CD4-positive, alpha-beta T cell treated with Interleukin-6 for 4 hours (primary cell): ENCODE measurements at places on chromosomes 5 and 9.

- DNase-seq: no peak
Measured at GRCh38 chr9:99881769-99882168, 24.7 kb upstream of the STX17 start.

- DNase-seq: no peak
Measured at GRCh38 chr9:28848671-28849070, 1275.4 kb upstream of the C9orf72 start.

GRCh38 chr9:108286638-108287206 lies 569.1 kb downstream of the ACTL7B start:
- DNase-seq: no peak

DNA sequence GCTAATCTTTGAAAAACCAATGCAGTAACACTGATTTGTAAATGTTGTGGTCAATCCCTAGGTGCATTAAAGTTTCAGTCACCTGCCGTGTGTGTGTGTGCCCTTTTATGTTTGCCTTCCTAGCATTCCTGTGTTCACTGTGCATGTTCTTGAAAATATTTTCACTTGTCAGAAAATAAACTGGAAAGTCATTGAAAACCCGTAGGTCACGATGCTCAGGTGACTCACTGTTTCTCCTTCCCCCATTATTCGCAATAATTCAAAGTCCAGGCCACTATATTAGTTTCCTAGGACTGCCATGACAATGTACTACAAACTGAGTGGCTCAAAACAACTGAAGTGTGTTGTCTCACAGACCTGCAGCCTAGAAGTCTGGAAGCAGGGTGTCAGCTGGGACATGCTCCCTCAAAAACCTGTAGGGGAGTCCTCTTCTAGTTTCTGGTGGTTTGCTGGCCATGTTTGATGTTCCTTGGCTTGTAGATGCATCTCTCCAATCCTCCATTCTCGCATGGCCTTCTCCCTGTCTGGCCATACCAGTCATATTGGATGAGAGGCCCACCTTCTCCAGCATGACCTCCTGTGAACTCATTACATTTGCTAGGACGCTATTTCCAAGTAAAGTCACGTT lies 29.3 kb downstream of the MARVELD2 start:
- no peak for DNase-seq

- DNase-seq: no peak
Measured at GRCh38 chr9:98896632-98897031, 47.1 kb upstream of the COL15A1 start.

DNA sequence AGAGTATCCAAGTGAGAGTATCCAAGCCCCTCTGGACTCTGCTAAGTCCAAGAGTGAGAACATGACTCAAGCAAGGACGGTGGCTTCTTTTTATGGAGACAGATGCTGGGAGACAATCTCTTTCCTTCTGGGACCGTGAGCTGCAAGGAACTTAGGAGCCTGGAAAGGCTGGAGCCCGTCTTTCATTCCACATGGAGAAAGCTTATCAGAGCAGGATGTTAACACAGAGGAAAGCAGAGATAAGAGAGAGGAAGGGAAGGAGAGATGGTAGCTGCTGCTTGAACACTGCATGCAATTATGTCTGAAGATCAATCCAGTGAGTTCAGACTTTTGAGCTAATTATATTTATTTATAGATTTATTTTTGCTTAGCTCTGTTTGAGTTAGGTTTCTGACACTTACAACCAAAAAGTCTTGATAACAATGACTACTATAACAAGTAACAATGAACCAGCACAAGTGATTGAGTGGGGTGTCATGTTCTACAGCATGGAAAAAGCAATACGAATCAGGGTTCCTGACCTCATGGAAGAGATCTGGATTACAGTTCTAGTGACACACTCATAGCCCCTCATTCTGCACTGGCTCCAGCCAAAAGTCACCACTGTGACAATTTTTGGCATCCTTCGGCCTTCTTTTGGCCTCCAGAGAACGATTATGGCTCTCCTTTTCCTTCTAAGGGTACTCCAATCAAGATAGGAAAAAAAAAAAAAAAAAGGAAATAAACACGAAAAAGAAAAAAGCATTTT lies 71.5 kb downstream of the PRLR start:
- no peak for DNase-seq

DNA sequence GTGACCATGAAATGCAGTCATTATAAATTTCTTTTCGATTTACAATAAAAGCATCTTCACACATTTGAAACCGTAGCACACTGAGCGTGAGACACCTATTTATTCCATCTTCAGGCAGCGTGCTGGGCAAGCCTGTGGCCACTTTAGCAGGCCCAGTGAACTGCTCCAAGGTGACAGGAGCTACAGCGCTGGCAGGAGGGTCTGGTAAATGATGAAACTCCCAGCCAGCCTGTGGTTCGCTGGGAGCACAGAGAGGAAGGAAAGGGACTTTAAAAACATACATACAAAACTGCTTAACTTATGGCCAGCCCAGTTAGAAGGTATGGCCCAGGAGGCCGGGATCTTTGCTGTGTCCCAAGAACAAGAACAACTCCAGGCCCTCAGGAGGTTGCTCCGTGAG lies 5.1 kb downstream of the RAPGEF1 start:
- no peak for DNase-seq

- no peak for DNase-seq
Measured at GRCh38 chr9:84990416-84990815, 320.9 kb downstream of the NTRK2 start.
